ENCODE measurements at places on chromosomes 7 and 10.

GRCh38 chr7:97446361-97446760 lies 285.5 kb upstream of the TAC1 start:
- no peak for DNase-seq

DNA sequence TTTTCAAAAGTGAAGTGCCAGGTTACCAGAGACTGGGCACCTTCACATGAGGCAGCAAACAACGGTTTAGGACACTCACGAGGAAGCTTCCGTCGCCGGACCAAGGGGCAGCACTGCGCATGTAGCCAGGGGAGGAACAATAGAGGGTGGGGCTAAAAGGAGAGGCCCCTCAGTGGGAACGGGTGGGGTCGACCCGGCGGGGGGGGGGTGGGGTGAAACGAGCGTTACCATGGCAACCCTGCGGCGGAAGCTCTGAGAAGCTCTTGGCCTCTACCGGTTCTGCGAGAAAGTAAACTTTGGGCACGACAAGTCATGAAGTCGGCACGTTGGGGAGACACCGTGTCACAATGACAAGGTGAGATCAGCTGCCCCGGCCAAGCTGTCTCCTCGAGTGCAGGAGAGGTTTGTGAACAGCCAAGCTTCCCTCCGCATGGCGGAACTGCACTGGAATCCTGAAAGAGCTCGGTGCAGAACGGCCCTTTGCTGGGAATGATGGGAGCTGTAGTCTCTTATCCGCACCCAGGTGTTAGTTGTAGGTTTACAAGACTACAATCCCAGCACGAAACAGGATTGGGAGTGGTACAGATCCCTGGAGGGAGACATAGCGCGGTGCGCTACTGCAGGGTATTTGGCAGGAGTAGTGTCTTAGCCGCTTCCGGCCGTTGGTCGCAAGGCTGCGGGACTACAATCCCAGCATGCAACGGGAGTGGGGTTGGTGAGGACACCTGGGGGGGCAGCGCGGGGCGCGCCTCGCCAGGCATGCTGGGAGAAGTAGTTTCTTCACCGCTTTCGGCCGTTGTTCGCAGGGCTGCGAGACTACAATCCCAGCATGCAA lies 72.8 kb upstream of the ZNF722 start:
- DNase-seq = no peak

- no peak for DNase-seq
These were observed 138.1 kb downstream of the ARHGAP22 start for GRCh38 chr10:48466611-48467240.

DNA sequence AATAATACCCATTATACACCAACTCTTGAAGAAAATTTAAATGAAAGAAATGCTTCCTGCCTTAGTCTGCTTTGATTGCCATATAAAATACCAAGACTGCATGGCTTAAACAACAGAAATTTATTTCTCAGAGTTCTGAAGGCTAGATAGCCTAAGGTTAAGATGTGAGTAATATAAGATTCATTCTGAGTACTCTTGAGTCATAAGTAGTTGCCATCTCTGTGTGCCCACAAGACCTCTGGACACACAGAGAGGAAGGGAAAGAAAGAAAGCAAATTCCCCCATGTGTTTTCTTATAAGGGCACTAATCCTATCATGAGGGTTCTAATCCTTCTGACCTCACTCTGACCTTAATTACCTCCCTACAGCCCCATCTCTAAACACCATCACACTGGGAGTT lies 201.2 kb downstream of the PTN start:
- DNase-seq = no peak

DNA sequence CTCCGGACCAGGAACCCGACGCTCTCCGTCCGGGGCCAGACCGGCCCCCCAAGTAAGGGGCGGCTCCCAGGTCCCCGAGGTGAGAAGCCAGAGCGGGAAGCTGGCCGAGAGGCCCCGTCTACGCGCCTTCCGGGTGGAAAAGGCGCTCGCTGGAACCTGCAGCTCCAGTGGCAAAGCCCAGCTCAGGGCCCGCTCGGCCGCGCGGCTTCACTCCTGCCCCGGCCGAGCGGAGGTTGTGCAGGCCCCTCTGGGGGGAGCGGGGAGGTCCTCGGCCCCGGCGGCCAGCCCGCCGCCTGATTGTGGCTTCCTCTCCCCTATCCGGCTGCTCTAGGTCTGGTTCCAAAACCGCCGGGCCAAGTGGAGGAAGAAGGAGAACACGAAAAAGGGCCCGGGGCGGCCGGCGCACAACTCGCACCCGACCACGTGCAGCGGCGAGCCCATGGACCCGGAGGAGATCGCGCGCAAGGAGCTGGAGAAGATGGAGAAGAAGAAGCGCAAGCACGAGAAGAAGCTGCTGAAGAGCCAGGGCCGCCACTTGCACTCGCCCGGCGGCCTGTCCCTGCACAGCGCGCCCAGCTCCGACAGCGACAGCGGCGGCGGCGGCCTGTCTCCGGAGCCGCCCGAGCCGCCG lies 2.9 kb downstream of the UNCX start:
- DNase-seq = peak; percentile 42

DNA sequence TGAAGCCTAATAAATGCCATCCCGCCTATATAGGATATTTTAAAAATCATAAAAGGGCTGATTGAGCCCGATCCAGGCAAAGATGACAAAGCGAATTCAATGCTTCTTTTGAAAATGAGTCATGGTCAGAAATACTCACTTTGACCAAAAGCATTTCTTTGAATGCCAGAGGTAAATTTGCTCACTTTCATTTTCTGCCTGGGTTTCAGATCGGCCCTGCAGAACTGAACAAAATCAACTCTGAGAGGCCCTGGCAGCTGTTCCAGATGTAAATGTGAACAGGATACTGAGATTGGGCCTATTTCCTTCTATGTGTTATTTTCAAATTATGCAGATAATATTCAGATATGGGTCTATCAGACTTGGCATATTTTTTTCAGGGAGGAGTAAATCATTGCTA lies 114.8 kb upstream of the ARID5B start:
- no peak for DNase-seq

DNA sequence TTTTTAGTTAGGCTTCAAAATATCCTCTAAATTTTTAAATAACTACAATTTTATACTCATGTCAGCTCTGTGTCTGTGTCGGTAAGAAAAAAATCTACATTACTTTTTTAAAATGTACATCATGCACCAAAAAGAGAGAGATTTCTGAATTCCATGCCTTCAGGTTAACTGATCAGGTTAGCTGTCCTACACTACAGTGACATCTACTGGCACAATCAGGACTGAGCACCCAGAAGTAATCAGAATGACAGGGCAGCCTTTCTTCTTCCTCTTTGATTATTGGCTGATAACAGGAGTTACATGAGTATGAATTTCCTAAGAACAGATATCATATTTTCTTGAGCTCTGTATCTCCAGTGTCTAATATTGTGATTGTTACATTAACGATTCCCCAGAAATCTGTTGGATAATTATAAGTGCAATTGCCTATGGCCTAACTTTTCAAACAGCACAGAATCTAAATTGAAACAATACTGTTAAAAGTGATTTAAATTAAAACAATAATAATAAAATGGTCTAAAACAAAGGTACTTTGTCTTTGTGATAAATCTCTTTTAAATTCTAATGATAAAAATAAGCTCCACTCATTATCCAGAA lies 41.8 kb upstream of the HYCC1 start:
- DNase-seq = peak; percentile 65

GRCh38 chr7:131326576-131326975 lies 1.1 kb upstream of the MKLN1 start:
- DNase-seq = no peak

- DNase-seq = no peak
These were observed at the start of gene CARD11 for GRCh38 chr7:3043544-3044371. TSS of gene CARD11 (minus strand) at chr7:3043867. CDS start at chr7:2958506, 85,361 bp downstream.

DNA sequence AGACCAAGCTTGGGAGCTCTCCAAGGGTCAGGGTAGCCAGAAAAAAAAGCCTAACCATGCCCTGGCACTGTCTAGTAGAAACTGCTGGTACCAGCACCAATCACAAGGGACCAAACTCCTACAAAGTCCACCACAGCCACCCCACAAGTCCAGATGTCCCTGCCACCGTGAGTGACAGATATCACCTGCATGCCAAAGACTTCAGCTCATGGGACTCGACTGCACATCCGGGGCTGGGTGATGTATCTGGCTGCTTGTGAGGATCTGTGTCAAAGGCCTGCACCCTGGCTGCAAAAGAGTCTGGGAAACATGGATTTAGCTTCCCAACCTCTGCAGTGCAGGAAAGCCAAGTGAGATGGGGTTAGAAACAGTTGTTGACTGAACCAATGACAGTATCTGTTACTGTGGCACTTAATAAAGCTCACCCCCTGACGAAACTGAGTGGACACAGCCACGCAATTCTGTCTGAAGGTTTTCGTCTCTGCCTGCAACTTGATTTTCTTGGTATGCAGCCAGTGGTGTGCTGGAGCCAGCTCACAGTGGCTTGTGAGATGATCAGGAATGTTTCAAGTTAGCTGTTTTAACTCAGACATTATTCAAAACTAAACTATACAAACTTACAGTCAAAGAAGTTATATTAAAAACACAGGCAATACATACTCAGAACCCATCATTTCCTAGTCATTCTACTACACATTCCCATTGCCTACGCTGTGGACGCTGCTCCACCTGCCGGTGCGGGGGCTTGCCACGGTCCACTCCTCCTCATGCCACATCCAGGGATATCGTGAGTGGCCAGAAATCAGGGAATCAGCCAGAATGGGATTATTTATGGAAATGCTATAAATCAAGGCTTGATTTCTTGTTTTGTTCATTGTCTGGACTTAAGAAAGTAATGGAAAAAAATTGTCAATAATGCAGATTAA lies 9.2 kb downstream of the ZNF488 start:
- DNase-seq = no peak

GRCh38 chr10:28293236-28294168 lies 9.4 kb downstream of the MPP7 start:
- no peak for DNase-seq

GRCh38 chr10:109126016-109126415 lies 797.3 kb downstream of the XPNPEP1 start:
- no peak for DNase-seq

- DNase-seq = no peak
These were observed 6.5 kb downstream of the SUPV3L1 start for GRCh38 chr10:69186524-69186923.

DNA sequence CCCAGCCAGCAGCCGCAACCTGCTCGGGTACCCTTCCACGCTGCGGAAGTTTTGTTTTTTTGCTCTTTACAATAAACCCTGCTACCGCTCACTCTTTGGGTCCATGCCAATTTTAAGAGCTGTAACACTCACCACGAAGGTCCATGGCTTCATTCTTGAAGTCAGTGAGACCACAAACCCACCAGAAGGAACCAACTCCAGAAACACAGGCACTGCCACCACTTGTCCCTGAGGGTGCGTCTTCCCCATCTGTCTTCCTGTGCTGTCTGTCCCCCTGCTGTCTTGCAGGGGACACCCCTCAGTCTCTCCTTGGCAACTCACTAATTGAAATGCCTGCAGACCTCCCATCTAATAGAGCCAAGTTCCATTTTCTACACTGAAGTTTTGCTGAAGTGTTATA lies 48.5 kb upstream of the RSU1 start:
- no peak for DNase-seq

DNA sequence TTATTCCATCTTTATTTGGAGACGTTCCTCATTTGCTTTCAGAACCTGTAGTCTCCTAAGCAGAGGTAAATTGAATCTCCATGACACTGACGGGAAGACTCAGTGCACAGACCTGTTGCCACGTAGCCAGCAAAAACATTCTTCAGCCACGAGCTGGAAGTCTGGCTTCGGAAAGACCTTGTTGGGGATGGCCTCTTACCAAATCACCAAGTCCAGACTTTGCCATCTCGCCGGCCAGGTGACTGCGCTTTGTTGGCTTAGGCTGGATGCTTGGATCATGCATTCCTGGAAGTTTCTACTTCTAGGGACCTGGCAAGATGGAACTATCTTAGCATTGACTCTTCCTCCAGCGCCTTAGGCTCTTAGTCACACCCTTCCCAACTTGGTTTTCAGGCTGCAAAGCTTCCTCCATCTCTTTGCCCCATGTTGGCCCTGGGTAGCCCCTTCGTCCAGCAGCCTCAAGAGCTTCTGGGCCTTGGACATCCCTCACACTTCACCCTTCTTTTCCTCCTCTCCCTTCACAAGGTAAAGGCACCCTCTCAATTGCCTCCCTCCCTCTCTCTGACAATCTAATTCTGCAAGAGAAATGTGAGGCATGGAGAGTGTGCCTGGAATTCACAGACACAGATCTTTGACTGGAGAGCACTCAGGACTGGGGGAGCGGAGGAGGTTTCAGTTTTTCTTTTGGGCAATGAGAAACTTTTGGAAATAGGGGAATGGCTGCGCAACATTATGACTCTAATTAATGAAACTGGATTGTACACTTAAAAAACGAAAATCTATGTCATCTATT lies 451.9 kb upstream of the MKI67 start:
- DNase-seq = no peak

- DNase-seq = no peak
These were observed 744 bp downstream of the TRIP6 start for GRCh38 chr7:100867776-100868485.

- no peak for DNase-seq
These were observed 149.4 kb upstream of the ZMIZ1 start for GRCh38 chr10:78919181-78919966.

- DNase-seq = no peak
These were observed 79.1 kb upstream of the KCNMA1 start for GRCh38 chr10:77716458-77717317.

- no peak for DNase-seq
These were observed 11.7 kb downstream of the UCN3 start for GRCh38 chr10:5376450-5376849.

DNA sequence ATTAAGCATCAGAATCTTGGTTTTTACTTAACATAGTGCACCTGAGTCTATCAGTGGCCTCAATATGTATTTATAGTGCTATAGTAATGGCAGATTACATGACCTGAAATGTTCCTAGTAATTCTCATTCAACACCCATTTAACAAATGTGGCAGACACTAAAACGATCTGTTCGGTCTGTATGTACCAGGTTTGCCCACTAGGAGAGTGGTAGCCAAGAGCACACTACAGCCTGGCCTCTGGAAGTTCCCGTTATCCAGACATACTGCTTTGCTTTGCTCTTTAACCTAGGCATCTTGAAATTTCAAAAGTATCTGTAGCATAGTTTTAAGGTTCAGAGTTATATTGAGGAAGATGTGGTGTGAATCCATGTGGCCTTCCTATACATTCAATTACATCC lies 395.7 kb upstream of the NRG3 start:
- DNase-seq = no peak

GRCh38 chr10:101887775-101888174 lies 44.2 kb upstream of the KCNIP2 start:
- DNase-seq = no peak

GRCh38 chr7:114802632-114803031 lies 119.3 kb upstream of the MDFIC start:
- DNase-seq = no peak

GRCh38 chr7:155509725-155510551 lies 36.4 kb downstream of the CNPY1 start:
- peak; percentile 76 for DNase-seq

GRCh38 chr10:97656777-97657176 lies 16.3 kb downstream of the PI4K2A start:
- DNase-seq = no peak

Measured in HEK293T (cell line).